ENCODE measurements at places on chromosomes 7 and 10.

GRCh38 chr10:29692121-29692539 is 57.4 kb upstream of the SVIL start:
- DNase-seq = no peak

- no peak for DNase-seq
Measured at GRCh38 chr10:119302591-119303253, 95.4 kb downstream of the GRK5 start.

- no peak for DNase-seq
Measured at GRCh38 chr10:128776673-128777252, 650.5 kb upstream of the MKI67 start.

GRCh38 chr7:151115836-151116418 is 29.7 kb downstream of the AGAP3 start:
- no peak for DNase-seq

- no peak for DNase-seq
Measured at GRCh38 chr7:107938456-107939250, 47.7 kb downstream of the DLD start.

- peak; percentile 66 for DNase-seq
Measured at GRCh38 chr7:71824006-71824760, 588.0 kb downstream of the CALN1 start.

GRCh38 chr7:152894295-152895170 is 135.0 kb downstream of the ACTR3B start:
- peak; percentile 84 for DNase-seq

GRCh38 chr7:143413123-143413522 is 4.5 kb upstream of the EPHA1 start:
- DNase-seq = no peak

DNA sequence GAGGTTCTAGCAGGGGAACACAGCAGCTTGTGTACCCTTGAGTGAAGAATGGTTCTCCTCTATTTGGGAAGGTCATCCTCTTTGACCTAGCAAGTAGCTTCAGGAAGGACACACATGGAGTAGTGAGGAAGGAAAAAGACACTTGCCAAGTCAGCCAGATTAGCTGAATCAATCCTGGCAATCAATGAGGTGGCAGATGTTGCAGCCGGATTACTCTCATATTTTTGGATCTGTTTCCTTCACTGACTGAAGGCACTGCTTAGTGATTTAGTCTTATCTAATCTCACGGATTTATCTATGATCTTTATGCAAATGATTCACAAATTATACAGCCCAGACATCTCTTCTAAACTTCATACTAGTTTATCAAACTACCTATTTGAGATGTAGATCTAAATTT is 218.8 kb downstream of the GPR158 start:
- DNase-seq = no peak

- DNase-seq = no peak
Measured at GRCh38 chr10:29132551-29133111, 156.2 kb upstream of the LYZL1 start.

GRCh38 chr7:31336202-31337001 is 4.1 kb downstream of the NEUROD6 start:
- DNase-seq = peak; percentile 88

DNA sequence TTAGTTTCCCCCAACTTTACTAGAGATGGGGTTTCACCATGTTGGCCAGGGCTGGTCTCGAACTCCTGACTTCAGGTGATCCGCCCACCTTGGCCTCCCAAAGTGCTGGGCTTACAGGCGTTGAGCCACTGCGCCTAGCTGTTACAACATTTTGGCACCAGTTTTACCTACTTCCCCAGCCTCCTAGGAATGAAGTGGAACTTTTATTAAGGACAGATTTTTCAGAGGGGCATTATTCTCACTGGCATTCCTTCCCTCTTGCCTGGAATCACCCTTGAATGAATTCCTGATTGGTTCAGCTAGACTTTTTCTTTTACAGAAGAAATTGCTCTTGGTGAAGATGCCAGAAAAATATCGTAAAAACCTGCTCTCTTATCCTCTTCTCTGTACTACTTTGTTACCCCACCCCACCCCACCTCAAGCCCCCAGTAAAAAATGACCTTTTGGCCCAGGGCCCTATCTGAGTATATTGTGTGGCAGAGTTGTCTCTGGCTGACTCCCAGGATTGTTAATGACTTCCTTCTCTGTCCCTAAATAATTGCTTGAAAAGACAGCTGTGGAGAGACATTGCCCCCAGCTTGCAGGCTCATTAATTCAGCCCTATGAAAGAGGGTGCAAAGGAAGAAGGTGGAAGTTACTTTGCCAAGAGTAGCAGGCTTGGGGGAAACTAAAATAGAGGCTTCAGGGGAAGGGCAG is 189.6 kb downstream of the AUTS2 start:
- no peak for DNase-seq

GRCh38 chr7:1713502-1714484 is 43.7 kb downstream of the ELFN1 start:
- DNase-seq = peak; percentile 86

DNA sequence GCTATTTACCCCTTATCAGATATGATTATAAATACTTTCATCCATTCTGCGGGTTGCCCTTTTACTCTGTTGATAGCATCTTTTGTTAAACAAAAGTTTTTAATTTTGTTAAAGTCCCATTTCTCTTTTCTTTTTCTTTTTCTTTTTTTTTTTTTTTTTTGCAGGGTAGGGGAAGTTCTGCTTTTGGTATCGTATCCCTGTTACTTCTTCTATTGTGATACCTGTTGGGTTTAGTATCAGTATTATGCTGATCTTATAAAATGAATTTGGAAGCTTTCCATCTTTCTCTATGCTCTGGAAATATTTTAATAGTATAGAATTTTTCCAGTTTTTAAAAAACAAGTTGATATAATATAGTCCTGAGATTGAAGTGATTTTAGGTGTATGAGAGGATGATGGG is 6.0 kb downstream of the CCNJ start:
- DNase-seq = no peak

DNA sequence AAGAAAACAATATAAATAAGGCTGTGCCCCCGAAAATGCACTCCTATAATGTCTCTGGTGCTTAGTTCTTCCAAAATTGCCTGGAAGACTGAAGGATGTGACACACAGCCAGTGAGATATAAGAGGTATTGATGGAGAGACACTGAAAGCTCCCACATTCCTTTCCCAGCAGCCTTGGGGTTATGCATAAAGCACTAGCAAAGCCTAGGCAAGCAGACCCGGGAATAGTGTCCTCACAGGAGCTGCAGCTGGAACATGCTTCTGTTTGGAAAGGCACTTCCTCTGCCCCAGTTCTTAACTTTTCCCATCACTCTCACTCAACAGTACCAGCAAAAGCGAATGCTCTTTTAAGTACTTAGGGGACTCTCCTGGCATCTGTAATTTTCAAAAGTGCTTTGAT is 178.0 kb downstream of the AMPH start:
- DNase-seq = no peak

- DNase-seq = no peak
Measured at GRCh38 chr7:90797596-90797995, 201.5 kb downstream of the CDK14 start.

DNA sequence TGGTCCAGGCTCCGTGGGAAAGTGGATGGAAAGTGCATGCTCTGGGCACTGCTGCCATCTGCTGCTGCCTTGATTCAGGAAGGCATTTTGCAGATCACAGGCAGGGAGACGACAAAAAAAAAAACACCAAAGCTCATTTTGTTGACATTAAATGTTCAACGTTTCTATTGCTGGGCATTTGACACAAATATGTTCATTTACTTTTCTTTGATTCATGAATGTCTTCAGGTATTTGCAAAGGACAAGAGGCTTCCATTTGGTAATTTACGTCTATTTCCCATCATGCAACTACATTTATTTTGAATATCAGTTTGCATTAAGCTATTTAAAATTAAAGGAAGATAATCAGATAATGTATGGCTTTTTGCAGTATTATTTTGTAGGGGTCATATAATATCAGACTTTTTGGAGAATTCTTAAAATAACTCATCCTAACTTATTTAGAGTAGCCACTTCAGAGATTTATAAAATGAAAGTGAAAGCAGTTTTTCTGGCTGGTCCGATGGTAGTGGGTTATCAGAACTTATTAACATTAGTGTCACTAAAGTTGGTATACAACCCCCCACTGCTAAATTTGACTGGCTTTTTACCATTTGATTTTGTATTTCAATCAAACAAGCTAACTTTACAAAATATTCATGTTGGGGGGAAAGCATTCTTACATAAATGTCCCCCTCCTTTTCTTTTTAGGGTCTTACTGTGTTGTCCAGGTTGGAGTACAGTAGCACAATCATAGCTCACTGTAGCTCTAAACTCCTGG is 65.3 kb downstream of the PDIA4 start:
- peak; percentile 81 for DNase-seq

DNA sequence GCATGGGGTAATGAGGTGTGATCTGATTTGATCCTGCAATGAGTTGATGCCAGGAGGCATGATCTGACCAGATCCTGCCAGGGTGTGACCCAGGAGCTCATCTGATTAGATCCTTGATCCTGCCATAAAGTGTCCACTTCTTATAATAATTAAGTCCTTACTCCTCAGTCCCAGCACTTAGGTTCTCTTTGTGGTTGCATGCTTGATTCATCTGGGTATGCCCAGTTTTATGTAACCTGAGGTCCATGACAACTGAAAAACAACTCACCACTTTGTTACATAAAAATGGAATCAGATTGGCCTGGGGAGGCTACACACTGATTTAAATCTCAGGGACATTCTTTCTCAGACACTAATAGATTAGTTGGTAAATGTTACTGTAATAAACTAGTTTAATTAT is 19.1 kb downstream of the ACADSB start:
- no peak for DNase-seq

GRCh38 chr7:137073571-137074325 is 205.3 kb downstream of the CHRM2 start:
- no peak for DNase-seq

DNA sequence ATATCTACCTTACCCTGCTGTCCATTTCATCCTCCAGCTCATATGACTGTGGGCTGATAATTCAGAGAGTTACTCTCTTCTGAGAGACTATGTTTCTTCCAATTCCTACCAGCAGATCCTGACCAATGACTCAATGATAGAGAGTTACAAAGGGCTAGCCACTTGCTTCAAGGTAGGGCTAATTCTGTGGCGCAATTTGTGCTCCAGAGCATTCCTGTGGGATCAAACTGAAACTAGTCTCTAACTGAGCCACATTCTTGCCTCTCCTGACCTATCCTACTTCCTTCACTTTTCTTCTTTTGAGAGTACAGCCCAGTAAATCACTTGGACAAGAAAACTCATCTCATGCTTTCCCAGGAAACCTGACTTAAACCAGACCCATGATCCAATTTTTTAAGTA is 17.9 kb upstream of the ASZ1 start:
- no peak for DNase-seq

- DNase-seq = peak; percentile 18
Measured at GRCh38 chr7:128801667-128802418, 10.1 kb downstream of the CCDC136 start.

GRCh38 chr7:29642494-29643155 is 79.0 kb downstream of the PRR15 start:
- no peak for DNase-seq

DNA sequence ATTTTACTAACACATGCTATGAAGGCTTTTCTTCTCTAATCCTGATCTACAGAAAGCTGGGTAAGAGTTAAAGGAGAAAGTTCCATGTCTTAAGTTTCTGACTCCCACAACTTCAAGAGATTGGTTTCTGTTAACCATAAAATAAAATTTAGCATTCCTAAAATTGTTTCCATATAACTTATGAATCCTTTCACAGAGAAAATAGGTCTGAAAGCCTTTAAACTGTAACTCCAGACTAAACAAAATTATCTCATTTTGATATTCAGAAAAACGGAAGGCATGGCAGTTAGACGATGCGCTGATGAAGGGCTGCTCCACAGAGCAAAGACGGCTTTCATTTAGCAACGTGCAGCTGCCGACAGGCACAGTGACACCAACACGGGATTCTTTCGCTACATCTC is 133.3 kb downstream of the SLC25A13 start:
- no peak for DNase-seq

DNA sequence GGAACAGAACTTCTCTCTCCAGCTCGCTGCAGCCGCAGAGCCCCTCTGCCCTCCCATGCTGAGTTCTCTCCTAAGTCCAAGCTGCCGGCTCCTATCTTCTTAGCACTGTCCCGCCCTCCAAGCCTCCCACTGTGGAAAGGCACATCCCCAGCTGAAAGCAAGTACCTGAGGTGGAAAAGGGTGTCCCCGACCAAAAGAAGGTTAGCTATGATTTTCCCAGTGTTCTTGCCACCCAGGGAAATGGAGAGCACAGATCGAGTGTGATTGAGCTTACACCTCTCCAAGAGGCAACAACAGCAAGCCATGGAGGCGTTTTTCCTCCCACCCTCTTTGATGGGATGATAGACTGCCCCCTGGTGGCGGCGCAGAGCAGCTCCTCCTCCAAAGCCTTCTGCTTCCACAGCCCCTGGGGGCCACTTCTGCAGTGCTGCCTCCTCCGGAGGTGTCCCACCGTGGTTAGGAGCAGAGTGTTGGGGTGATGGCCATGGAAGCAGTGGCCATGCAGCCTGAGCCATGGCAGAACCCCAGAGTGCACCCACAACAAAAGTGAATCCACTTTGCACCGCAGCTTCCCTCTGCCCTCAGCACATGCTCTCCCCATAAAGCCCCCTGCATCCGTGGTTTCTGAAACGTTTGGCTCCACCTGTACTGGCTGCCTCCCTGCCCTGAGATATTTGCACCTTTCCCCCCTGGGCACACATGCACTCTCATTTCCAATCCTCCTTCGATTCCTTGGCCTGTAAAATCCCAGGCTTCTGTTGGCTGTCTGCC is 143.1 kb upstream of the STK17A start:
- peak; percentile 87 for DNase-seq

GRCh38 chr7:3140834-3141233 is 97.2 kb upstream of the CARD11 start:
- DNase-seq = no peak

DNA sequence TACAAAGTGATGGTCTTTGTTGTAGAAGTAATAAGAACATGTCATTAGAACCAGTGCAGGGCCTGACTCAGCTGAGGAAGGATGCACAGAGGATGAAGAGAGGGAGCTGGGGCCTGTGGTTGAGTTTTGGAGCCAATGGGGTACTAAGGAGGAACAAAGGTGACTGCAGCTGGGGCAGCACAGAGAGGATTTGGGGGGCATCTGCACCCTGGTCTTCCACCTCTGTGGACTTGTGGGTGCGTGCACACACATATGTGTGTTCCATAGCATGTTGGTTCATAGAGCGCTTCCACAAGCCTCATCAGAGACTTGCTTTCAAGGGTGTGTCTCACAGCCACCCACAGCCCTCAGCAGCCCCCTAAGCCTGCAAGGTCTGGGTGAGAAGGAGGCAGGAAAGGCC is 650.3 kb upstream of the MGMT start:
- DNase-seq = no peak

GRCh38 chr7:7688956-7689355 is 29.5 kb downstream of the RPA3 start:
- no peak for DNase-seq

Measured in endodermal cell (in vitro differentiated cells).